ENCODE measurements at places on chromosomes 1 and 21.

DNA sequence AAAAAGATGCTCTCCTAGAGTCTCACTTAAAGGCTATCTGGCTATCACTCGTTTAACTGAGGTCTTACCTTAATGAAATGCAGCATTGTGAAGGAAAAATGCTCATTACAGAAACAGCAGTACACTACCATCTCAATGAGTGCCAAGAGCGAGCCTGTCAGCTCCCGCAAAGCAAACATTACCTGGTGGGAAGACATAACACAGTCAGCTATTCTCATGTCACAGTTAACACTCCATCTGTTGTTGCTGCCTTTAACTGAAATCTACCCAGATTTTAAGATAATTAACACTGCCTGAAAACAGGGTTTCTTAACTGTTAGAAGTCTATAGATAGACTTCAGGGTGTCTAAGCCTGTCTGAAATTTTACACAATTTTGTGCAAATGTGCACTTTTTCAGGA is 39.1 kb downstream of the PCSK9 start:
- no peak for DNase-seq

DNA sequence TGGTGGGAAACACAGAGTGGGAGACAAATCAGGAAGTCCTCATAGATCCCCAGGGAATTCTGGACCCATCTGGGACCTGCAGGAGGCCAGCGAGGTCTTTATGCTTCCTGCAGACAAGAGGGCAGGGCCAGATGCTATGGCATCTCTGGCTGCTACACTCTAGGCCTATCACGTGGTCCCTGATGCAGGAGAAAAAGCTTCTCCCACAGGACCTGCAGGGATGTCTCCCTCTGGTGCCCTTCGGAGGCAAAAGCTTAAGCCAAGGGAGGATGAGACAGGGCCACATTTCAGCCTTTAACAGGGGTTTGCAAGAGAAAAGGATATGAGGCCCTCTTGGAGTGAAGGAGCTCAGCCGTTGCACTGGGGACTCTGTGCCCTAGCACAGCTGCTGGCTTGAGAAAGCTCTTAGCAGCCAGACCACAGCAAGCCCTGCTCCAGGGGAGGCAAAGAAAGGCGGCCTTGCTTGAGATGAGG is 243.0 kb downstream of the C1orf94 start:
- no peak for DNase-seq

- no peak for DNase-seq
Observed at GRCh38 chr1:21628798-21629393, 40.3 kb downstream of the RAP1GAP start.

GRCh38 chr1:233389169-233389568 is 61.6 kb downstream of the MAP3K21 start:
- DNase-seq = no peak

GRCh38 chr1:36653850-36654249 is 171.1 kb upstream of the CSF3R start:
- DNase-seq = no peak

- no peak for DNase-seq
Observed at GRCh38 chr1:81547912-81548303, 252.8 kb upstream of the ADGRL2 start.

DNA sequence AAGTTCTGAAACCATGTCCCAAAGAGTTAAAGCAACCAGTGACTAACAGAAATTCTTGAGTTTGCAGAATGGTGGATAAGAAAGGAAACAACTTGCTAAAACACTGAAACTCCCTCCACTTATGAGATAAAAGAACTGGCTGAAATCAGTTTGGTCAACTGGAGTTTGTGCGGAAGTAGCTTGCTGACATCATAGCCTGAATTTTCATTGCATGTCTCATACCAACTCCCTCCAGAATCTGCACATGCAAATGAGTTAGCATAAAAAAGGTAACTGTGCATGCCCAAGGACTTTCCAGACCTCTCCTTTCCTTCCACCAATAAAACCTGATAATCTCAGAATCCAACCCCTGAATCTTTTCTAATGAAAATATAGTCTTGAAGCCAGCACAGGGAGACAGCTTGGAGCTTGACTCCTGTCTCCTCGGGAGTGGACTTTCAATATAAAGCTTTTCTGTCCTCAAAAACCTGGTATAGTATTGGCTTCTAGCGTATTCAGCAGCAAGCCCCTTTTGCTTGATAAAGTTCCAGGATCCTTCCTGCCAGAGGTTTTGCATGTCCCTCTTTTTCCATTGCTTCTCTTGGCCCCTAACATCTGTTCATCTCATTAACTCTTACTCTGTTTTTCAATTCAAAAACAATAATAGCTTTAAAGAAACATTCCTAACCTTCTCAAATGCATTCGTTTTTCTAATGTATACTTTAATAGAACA is 785.8 kb upstream of the ADGRL4 start:
- DNase-seq = no peak

- no peak for DNase-seq
Observed at GRCh38 chr1:113545210-113545609, 154.9 kb downstream of the MAGI3 start.

- no peak for DNase-seq
Observed at GRCh38 chr21:32322103-32322502, 23.4 kb downstream of the MRAP start.

GRCh38 chr21:14215971-14216641 is at the start of gene RBM11:
RBM11 (plus strand) TSS chr21:14216157; CDS start chr21:14216187, 30 bp downstream.
- peak; percentile 40 for DNase-seq

Data from activated T-helper 1 cell treated with anti-CD3 and anti-CD28 coated beads, Interleukin-2, amount 50 U/mL, for 16 hours (primary cell).